CD4-positive, alpha-beta T cell treated with Interferon gamma for 1 hour (primary cell): ENCODE measurements at places on chromosomes 2 and 18.
A peak's percentile ranks its signal among the peaks of the same experiment; 100 is the strongest.

GRCh38 chr18:38329145-38329544 is 763.5 kb upstream of the CELF4 start:
- DNase-seq = no peak

DNA sequence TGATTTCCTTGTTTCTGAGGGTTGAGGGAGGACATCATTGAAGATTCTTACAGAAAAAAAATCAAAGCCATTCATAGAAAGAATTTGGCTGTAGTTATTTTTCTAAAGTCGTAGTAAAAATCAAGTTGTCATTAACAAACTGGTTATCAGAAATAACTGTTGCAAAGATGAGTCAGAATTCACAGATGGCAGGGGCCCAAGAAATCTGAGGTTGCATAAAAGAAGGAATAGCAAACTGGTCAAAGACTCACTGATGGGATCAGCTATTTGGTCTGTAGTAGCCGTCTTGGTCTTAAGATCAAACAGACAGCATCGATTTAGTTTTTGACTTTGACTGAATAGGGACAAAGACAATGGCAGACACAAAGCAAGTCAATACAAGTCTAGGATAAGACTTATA is 334.3 kb downstream of the FIGN start:
- no peak for DNase-seq

GRCh38 chr2:122323927-122324326 is 568.5 kb downstream of the TSN start:
- no peak for DNase-seq

GRCh38 chr2:97718051-97718882 is 4.9 kb downstream of the ZAP70 start:
- DNase-seq = peak; percentile 63

DNA sequence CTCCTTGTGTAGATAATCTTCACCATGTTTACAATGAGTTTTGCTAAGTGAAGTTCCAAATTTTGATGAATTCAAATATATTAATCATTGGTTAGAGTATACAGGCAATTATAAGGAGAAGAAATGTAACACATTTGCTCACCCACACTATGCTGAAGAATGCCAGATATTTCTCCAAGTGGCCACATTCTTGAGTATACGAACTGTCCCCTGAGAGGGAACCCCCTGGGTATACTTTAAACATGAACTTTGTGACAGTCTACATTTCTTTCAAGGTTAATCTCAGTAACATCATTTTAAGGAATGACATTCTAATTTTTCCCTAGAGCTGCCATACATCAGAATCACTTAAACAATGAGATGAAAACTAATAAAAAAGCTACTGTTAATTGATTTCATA is 39.8 kb upstream of the CDKL4 start:
- no peak for DNase-seq

DNA sequence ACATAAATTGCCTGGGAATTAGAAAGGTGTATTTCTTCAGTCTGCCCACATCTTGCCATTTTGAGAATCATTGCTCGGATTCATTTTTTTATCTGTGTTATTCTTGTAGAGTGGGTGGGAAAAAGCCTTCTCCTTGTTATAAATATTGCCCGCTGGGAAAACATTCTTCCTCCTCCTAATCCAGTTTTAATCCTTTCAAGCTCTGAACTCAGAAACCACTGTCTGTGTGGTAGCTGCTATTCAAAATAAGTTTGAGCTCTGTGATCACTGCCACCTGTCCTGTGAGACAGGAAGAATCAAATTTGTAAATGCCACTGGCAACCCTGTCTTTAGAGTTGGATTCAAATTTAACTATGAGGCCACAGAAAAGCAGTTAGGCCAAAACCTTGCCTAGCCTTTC is 1875.2 kb upstream of the PIK3C3 start:
- DNase-seq = no peak

DNA sequence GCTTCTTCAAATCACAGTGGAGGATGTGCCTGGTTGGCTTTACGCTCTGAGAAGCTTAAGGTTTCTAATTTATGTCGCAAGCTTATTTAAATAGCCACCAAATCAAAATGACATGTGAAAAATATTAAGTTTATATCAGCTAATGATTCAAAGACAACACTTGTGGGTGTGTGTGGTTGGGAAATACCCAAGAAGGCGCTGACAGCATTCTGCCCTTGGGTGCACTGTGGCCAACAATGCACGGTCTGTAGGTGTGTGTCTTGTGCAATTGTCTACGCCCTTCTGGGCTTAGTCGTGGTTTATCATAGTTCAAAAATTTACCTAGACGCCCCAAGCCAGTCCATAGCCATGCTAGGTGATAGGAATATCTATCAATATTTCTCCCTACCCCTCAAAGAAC is 60.9 kb downstream of the KCTD1 start:
- DNase-seq = no peak

- DNase-seq = no peak
Observed at GRCh38 chr2:50743471-50743870, 288.5 kb downstream of the NRXN1 start.

DNA sequence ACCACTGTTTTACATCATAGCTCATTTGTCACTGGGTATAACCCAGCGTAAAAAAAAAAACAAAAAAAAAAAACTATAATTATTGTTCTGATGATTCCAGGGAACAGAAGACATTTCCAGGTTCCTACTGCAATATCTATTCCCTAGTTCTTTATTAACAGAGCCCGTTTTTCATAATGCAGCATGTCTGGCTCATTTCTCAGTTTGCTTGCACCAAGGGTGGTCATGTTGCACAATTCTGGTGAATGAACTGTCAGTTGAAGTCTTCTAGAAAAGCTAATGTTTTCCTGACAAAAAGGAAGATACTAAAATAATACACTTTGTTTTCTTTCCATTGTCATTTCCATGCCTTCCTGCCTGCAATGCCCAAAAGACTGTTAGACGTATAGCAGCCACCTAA is 180.1 kb downstream of the RDH14 start:
- no peak for DNase-seq

DNA sequence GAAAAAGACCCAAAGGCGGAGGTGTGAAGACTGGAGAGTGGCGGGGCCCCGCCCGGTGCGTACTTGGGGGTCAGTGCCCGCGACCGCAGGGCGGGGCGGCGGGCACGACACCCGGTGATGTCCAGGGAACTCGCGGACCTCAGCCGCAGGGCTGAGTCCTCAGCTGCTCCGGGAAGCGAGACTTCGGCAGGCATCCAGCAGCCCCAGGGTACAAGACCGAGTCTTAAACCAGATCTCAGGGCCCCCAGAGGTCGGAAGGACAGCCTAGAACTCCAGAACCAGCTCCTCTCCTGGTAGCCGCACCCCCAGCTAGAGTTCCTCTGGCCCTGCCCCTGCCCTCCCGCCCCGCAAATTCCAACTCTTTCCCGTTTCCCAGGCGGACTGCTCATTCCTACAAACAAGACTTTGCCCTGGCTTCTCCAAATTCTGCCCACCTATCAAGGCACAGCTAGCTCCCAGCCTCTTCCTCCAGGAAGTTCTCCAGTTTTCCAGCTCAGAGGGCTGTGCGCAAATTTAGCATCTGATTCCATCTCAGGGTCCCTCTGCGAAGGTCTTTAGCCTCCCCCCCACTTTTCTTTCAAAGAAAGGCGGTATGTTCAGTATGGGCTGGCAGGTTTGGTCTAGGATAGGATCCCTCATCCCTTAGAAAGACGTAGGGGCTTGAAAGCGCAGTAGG is 26.0 kb upstream of the NOTO start:
- no peak for DNase-seq

GRCh38 chr18:7020995-7021777 is 96.4 kb downstream of the LAMA1 start:
- no peak for DNase-seq

GRCh38 chr2:118766871-118767270 is 80.6 kb downstream of the EN1 start:
- DNase-seq = no peak

- DNase-seq = no peak
Observed at GRCh38 chr18:48805826-48806535, 144.8 kb downstream of the SMAD7 start.

DNA sequence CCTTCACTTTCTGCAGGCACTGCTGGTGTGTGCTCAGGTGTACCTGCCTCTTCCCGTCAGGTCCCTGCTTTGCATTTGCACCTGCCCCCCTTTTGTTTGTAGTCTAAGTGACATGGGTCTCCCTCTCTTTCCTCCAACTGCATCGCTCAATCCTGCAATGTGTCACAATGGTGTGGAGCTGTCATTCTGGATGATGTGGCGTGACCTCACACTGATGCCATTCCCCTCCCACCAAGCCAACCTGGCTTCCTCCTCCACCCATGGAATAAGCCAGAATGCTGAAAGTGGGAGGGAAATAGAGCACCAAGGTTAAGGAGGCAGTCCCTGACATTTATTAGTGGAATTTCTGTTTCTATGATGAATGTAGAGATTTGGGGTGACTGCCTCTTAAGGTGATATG is 156.7 kb downstream of the ZBTB7C start:
- DNase-seq = no peak

- no peak for DNase-seq
Observed at GRCh38 chr2:99140056-99140859, 1.2 kb upstream of the C2orf15 start.

DNA sequence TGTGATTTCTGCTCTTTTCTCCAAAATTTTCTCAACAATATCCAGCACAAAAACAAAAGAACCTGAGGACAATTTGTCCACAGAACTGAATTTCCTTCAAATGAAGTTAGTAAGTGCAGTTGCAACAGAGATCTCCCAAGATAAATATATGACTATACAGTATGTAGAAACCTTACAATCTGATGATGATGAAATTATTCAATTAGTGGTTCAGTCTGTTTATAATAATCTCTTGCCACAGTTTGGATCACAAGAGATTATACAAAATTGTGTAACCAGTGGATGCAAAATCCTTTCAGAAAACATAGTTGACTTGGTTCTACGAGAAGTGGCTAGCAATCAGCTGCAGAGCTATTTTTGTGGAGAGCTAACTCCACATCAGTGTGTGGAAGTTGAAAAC is 68.7 kb downstream of the FSIP2 start:
- DNase-seq = no peak

- DNase-seq = no peak
Observed at GRCh38 chr2:176561706-176562105, 292.5 kb downstream of the MTX2 start.

GRCh38 chr2:99789849-99790248 is 300.0 kb upstream of the REV1 start:
- no peak for DNase-seq

GRCh38 chr2:113720167-113720566 is 36.3 kb downstream of the SLC35F5 start:
- DNase-seq = no peak

- no peak for DNase-seq
Observed at GRCh38 chr2:28168376-28168775, 224.3 kb upstream of the FOSL2 start.

GRCh38 chr2:139403948-139404347 is 623.8 kb upstream of the NXPH2 start:
- DNase-seq = no peak

DNA sequence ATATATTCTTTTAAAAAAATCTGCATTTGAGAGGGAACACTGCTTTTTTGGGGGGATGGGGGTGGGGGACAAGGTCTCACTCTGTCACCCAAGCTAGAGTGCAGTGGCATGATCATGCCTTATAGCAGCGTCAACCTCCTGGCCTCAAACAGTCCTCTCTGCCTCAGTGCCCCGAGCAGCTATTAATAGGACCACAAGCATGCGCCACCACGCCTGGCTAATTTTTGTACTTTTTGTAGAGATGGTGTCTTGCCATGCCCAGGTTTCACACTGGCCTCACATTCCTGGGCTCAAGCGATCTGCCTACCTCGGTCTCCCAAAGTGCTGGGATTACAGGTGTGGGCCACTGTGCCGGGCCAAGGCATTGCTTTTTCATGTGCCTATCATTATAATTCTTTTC is 154.2 kb downstream of the ATAD2B start:
- DNase-seq = no peak

GRCh38 chr2:41378420-41378819 is 669.4 kb upstream of the PKDCC start:
- DNase-seq = no peak

- DNase-seq = no peak
Observed at GRCh38 chr2:173874003-173874893, 90.9 kb downstream of the SP3 start.

DNA sequence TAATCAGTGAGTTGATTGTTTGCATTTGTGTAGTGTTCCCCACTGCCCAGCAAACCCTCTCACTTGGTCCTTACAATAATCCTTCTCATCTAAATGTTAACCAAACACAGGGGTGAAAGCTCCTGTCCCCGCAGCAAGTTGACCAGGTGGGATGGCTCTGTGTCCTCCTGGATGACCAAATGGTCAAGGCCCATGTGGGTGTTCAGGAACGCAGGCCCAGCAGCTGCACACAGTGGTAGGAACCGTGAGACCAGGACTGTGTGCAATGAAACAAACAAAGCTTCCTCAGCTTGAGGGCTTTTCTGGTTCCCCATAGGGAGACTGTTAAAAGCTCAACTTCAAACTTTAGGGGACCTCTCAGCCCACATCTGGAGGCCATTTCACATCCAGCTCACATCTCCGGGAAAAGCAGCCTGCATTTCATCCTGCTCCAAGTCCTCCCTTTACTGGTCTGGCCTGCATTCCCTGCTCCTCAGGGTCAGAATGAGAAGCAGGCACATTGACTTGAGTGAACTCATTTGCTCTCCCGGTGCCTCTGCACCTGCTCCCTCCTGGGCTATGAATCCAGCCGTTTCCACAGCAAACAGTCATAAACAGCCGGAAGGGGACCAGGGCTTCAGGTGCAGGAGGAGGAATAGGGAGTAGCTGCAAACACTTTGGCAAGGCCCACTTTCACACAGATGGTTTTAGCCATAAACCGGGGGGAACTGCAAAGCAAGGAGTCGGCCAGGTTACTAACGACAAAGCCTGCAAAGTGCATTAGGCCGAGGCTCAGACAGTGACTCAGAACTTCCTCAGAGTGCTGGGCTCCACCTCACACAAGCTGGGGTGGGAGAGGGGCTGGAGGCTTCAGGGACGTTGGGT is 144.7 kb downstream of the CAPN13 start:
- DNase-seq = no peak

DNA sequence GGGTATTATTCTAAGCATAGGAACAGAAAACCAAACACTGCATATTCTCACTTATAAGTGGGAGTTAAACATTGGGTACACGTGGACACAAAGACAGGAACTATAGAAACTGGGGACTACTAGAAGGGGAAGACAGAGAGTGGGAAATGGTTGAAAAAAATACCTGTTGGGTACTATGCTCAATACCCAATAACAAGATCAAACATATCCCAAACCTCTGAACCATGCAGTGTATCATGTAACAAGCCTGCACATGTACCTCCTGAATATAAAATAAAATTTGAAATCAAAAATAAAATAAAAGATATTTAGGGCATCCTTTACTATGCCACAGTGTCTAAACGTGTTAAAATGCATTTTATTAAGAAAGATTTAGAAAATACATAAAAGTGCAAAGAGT is 221.0 kb upstream of the TFPI start:
- no peak for DNase-seq

GRCh38 chr18:28767201-28767600 is 590.3 kb upstream of the CDH2 start:
- no peak for DNase-seq

- DNase-seq = no peak
Observed at GRCh38 chr2:9310377-9310776, 103.8 kb downstream of the ASAP2 start.
